GDM1 (cell line): ENCODE measurements at places on chromosomes 3 and 15.

DNA sequence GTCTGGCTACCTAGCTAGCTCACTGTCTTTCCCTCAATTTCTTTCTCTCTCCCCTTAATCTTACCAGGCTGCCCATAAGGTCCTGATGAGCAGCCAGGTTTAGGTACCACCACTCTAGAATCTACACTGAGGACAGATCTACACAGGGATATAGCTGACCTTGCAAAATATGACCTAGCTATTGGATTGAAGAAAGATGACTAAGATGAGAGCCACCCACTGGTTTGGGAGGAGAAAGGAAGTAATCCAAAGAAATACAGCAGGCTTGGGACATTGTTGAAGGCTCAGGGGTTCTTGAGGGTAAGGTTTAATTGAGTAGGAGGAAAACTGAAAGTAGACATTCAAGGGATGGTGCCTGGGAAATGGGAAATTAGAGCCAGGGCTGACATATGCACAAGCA, 142.0 kb upstream of the TMC3 start:
- DNase-seq: no peak

GRCh38 chr3:125001557-125002413, 54.0 kb downstream of the HEG1 start:
- DNase-seq: no peak

GRCh38 chr3:122031123-122031468, 9.0 kb upstream of the ILDR1 start:
- no peak for DNase-seq

GRCh38 chr3:124858275-124858674, 28.9 kb downstream of the ITGB5 start:
- no peak for DNase-seq

- DNase-seq: peak; percentile 60
These were observed 4.8 kb downstream of the CSRNP1 start for GRCh38 chr3:39148435-39149058.

DNA sequence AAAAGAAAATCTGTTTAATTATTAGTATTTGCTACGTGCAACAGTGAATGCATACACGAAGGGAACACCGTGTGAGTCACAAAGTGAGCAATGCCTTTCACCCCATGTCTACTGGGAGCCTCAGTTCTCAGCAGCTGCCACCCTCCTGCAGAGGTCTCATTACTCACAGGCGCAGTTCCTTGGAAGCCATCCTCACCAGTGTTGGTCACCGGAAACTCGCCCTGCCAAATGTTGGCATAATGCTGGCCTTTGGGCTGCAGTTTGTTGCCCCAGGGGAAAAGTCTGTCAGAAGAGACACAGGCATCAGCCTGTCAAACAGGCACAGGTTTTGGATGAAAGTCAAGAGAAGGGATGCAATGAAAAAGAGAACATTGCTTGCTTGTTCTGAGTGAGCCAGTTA, 50.1 kb downstream of the SUMF1 start:
- no peak for DNase-seq
